ENCODE measurements at places on chromosomes 3 and 15. TPM values are rescaled to one million over a fixed set of nuclear protein-coding genes. Genes with fewer than 3 reads are reported as not detected.

Gene CRYBG3
- 19.3 TPM for total RNA-seq

Gene CFAP20DC
- not detected for total RNA-seq

Gene CATSPER2
- 1.4 TPM for total RNA-seq

Gene GABRA5
- 0.61 TPM for total RNA-seq

Gene RTP3
- total RNA-seq, result not detected

Gene TEX55
- total RNA-seq, result 0.10 TPM

Gene NEIL1
- total RNA-seq, result 1.5 TPM

Gene MLF1
- total RNA-seq, result 21.2 TPM

Gene TMEM158
- 0.26 TPM for total RNA-seq

Gene SI
- not detected for total RNA-seq

Gene POPDC2
- total RNA-seq, result 0.10 TPM

Gene CLDN16
- not detected for total RNA-seq

Gene DTX3L
- total RNA-seq, result 12.7 TPM

Gene SLC26A6
- total RNA-seq, result 14.8 TPM

Gene ATRIP
- 12.4 TPM for total RNA-seq

Gene MYZAP
- 13.0 TPM for total RNA-seq

Gene CYP8B1
- total RNA-seq, result not detected

Gene SMAD6
- total RNA-seq, result 6.7 TPM

Gene LTF
- total RNA-seq, result not detected

Gene PPM1L
- 4.4 TPM for total RNA-seq

Gene SAMMSON
- not detected for total RNA-seq

Gene PRR23C
- not detected for total RNA-seq

Gene ACP3
- total RNA-seq, result not detected

Gene RBMS3
- 8.1 TPM for total RNA-seq

Gene EIF4G1
- 304 TPM for total RNA-seq

Gene BCHE
- 107 TPM for total RNA-seq

Gene CLSTN2
- 9.5 TPM for total RNA-seq
